A549 treated with AZD2906 at 1 μM for 4 hours (cell line): ENCODE measurements at places on chromosomes 1 and 21. TPM values are rescaled to one million over a fixed set of nuclear protein-coding genes. Genes with fewer than 3 reads are reported as not detected.

The SELL gene
- total RNA-seq = 0.12 to 0.35 TPM (median 0.20 TPM) in 5 replicates

The DAB1 gene
- total RNA-seq = not detected in 5 replicates

The CACHD1 gene
- total RNA-seq = 1.3 to 1.6 TPM (median 1.3 TPM) in 5 replicates

The FAM72A gene
- total RNA-seq = 9.9 to 10.3 TPM (median 10.2 TPM) in 5 replicates

The CLDN8 gene
- total RNA-seq = not detected in 5 replicates

The FBXO2 gene
- total RNA-seq = 5.9 to 11.1 TPM (median 9.2 TPM) in 5 replicates

The RIPK4 gene
- total RNA-seq = 15.7 to 20.3 TPM (median 18.9 TPM) in 5 replicates

The FLG gene
- 0.01 TPM in 3 of 5 replicates, not detected in the others for total RNA-seq

The PGBD5 gene
- total RNA-seq = 0.23 to 0.52 TPM (median 0.34 TPM) in 5 replicates

The CFHR5 gene
- not detected in 5 replicates for total RNA-seq

The AMY1A gene
- total RNA-seq = not detected in 5 replicates

The SUCO gene
- 8.4 to 10.7 TPM (median 9.4 TPM) in 5 replicates for total RNA-seq

The DLGAP3 gene
- total RNA-seq = 0.10 to 0.32 TPM (median 0.26 TPM) in 5 replicates

The LCE1F gene
- not detected in 5 replicates for total RNA-seq

The TRMT13 gene
- 5.2 to 9.9 TPM (median 5.7 TPM) in 5 replicates for total RNA-seq

The FAM177B gene
- not detected in 5 replicates for total RNA-seq

The HAO2 gene
- not detected in 5 replicates for total RNA-seq

The PALMD gene
- 0.21 to 0.30 TPM (median 0.25 TPM) in 5 replicates for total RNA-seq

The IL6R gene
- total RNA-seq = 22.3 to 28.8 TPM (median 23.7 TPM) in 5 replicates

The SH3D21 gene
- 2.0 to 3.4 TPM (median 2.6 TPM) in 5 replicates for total RNA-seq

The OR10Z1 gene
- not detected in 5 replicates for total RNA-seq

The GSTM1 gene
- total RNA-seq = not detected in 5 replicates

The EPRS1 gene
- total RNA-seq = 64.7 to 75.8 TPM (median 66.9 TPM) in 5 replicates

The BCAN gene
- total RNA-seq = 0.06 to 0.15 TPM (median 0.10 TPM) in 4 of 5 replicates, not detected in the other

The TSPEAR gene
- not detected in 5 replicates for total RNA-seq

The KRTAP19-3 gene
- not detected in 5 replicates for total RNA-seq

The GRIK3 gene
- not detected in 5 replicates for total RNA-seq

The LYPD8 gene
- 0.07 to 0.22 TPM (median 0.10 TPM) in 5 replicates for total RNA-seq

The KIF21B gene
- total RNA-seq = 1.2 to 1.9 TPM (median 1.8 TPM) in 5 replicates

The BRINP2 gene
- 0.10 to 0.30 TPM (median 0.16 TPM) in 5 replicates for total RNA-seq

The PYHIN1 gene
- total RNA-seq = not detected in 5 replicates

The LMX1A gene
- not detected in 5 replicates for total RNA-seq

The FABP3 gene
- total RNA-seq = not detected in 5 replicates

The KCNK2 gene
- 0.02 to 0.08 TPM (median 0.05 TPM) in 4 of 5 replicates, not detected in the other for total RNA-seq

The RPL11 gene
- 1,136 to 1,502 TPM (median 1,454 TPM) in 5 replicates for total RNA-seq

The CD247 gene
- total RNA-seq = 0.36 to 0.86 TPM (median 0.64 TPM) in 5 replicates

The CD101 gene
- 0.22 to 0.44 TPM (median 0.32 TPM) in 5 replicates for total RNA-seq

The PAFAH2 gene
- 7.2 to 8.3 TPM (median 8.0 TPM) in 5 replicates for total RNA-seq
